ENCODE measurements at places on chromosomes 7 and 10.

DNA sequence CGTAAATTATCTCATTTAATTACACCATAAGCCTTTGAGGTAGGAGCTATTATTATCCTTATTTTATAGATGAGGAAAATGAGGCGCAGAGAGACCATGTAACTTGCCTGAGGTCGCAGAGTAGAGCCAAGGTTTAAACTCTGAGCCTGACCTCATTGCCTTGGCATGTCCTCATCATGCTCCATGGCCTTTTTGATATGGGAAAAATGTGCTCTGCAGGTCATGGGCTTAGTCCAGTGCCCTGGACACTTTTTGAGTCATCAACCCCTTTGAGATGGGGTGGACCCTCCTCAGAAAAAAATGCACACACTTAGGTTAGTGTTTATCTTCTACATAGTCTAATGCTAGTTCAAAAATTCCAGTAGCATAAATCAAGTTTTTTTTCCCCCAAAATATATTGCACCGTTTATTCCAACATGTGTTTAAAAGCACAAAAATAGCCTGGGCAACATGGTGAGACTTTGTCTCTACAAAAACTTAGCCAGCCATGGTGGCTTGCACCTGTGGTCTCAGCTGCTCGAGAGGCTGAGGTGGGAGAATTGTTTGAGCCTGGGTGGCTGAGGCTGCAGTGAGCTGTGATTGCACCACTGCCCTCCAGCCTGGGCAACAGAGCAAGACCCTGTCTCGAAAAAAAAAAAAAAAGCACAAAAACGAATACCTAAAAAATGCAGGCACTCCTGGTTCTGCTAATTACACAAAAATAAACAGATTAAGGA lies 28.6 kb upstream of the TMEM178B start:
- no peak for DNase-seq

DNA sequence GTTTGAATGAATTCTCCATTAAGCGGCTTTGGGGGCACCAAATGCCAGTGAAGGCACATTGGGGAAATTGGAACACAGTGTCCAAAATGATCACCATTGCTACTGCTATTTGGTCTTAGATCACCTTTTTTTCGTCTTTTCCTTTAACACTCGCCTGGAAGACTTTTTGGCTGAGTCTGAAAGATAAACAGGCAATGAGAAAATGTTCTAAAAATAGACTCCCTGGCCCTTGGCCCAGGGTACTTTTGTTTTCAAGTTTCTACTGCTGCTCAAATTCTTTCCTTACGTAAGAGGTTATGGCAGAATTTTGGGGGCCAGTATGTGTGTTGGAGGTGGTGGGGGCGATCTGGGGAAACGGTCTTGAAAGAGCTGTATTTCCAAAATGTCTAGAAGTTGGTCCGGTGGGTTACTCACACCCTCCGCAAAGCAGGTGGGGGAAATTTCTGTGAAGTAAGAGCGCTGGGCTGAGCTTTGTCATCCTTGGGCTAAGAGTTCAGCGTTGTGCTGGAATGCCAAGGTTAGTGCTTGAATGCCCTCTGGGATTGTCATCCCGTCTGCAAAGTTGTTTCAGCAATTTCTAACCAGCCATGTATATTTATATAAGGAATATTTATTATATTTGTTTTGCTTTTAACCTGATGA lies 1.3 kb upstream of the ITPRIP start:
- no peak for DNase-seq

DNA sequence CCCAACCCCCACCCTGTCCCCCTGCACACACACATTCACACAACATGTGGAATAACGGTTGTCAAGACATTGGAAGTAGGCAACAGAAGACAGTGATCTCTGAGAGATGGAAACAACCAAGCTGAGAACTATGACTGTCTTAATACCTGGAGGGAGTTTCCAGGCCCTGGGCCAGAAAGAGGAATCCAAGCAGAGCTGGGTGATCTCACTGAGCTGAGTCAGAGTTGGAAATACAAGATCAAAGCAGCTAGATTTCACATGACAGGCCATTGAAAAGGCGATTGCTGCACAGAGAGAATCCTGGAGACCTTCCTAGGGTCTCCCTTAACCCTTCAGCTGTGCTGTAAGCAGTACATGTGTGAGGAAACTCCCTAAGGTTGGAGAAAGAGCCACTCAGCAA lies 165.8 kb upstream of the PRSS1 start:
- DNase-seq, result no peak

DNA sequence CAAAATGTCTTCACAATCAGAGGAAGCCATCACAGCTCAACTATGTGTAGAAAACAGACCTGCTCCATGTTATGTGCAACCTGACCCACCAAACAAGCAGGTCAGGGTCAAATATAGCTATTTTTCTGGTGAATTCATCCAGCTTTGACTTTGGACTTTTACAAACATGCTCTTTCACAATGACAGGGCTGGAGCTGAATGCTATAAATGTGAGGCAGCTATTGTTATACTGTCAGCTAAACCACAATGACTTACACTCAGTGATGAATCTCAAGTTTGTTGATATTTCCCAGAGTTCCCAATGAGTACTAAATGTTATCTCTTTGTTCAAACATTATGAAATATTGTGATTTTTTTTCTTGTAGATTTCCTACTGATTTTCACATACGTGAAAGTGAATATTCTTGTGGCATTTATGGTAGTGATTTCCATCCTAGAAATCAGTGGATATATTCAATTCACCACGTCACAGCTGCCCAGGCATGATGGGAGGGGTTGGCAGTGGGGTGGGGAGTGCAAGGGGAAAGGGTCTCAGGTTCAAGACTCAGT lies 2.5 kb upstream of the ITIH2 start:
- no peak for DNase-seq

DNA sequence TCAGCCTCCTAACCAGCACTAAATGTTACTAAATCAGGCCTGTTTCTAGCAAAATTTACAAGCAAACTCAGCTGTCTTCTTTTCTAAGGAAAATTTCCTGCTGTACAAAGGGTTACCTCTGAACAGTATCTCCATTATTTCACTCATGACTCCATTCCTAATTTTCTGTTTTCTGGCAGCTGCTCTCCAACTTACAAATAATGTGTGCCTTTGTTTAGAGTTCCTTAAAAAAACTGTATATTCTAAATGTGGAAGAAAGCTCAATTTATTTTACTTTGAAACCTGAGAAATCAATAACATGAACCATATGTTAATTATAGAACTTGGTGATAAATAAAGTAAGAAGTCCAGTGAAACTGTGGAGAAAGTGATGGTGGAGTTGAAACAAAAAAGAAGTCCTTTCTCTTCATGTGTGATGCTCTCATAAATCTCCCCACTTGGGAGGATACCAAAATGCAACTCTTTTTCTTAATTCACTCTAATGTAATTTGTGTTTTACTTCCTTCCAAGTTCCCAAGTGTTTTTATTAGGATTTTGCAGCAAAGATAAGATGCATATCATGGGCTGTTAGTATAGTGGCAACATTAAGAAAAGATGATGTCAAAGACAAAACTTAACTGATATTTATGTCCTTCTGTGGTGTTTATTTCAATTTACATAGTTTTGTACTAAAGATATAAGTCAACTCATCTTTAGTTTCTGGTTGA lies 74.8 kb downstream of the CDK6 start:
- DNase-seq, result no peak

DNA sequence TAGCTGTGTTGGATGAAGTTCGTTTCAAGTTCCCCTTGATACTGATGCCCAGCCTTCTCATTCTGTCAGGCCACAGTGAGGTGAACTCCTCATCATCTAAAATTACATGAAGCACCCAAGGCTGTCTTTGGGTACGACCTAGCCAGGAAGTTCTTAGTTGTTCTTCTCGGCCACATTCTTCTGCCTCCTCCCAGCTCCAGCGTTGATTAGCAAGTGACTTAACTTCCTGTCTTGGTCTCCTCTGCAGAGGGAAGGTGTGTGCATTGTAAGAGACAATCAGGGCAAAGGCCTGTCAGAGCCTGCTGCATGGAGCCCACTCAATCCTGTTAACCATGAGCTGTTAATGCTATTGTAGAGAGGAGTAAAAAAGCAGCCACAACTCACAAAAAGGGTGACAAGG lies 43.2 kb upstream of the CPXM2 start:
- DNase-seq, result no peak

- DNase-seq, result no peak
These were observed 655.6 kb downstream of the SORCS1 start for GRCh38 chr10:106508950-106509349.

DNA sequence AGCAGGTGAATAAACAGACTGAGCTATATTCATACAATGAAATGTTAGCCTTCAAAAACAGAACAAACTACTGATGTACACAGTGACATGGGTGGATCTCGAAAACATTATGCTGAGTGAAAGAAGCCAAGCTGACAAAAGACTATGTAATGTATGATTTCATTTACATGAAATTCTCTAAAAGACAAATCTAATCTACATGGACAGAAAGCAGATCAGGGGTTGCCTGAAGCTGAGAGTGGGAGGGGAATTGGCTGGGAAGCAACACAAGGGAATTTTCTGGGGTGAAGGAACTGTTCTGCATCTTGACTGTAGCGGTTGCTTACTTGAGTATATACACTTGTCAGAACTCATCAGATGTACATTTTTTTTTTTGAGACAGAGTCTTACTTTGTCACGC lies 121.7 kb upstream of the SVIL start:
- DNase-seq, result no peak

- no peak for DNase-seq
These were observed 31.4 kb upstream of the BTBD16 start for GRCh38 chr10:122239578-122240257.

- no peak for DNase-seq
These were observed 80.3 kb upstream of the LYZL2 start for GRCh38 chr10:30709700-30710358.

DNA sequence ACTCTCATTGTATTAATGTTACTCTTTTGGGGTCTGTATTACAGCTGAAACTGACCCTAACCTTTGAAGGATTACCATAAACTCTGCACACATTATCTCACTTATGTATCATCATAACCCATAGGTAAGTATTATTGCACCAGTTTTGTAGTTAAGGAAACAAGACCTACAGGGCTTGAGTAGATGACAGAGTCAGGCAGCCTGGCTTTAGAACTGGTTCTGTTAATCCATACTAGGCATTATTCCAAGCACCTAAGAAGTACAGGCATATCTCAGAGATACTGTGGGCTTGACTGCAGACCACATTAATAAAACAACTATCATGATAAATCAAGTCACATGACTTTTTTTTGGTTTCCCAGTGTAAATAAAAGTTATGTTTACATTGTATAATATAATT lies 17.1 kb upstream of the AKR1B1 start:
- no peak for DNase-seq

GRCh38 chr7:41312235-41312634 lies 390.7 kb downstream of the INHBA start:
- DNase-seq, result no peak

DNA sequence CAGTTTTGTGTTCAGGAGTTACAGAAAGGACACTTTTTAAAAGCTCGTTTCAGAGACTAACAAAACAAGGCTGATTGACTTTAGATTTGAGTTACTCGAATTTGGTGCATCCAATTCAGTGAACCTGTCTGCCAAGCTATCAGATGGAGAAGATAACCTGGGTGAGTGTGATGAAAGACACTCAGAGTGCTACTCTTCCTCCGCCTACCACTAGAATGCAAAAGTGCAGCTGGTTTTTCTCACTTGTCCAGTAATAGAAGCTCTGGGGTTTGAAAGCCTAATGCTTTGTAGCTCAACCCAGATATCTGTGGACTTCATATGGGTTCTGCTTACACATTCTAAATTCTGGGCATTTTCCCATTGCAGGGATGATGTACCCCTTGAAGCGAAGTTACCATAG lies 82.8 kb upstream of the NPY start:
- no peak for DNase-seq

DNA sequence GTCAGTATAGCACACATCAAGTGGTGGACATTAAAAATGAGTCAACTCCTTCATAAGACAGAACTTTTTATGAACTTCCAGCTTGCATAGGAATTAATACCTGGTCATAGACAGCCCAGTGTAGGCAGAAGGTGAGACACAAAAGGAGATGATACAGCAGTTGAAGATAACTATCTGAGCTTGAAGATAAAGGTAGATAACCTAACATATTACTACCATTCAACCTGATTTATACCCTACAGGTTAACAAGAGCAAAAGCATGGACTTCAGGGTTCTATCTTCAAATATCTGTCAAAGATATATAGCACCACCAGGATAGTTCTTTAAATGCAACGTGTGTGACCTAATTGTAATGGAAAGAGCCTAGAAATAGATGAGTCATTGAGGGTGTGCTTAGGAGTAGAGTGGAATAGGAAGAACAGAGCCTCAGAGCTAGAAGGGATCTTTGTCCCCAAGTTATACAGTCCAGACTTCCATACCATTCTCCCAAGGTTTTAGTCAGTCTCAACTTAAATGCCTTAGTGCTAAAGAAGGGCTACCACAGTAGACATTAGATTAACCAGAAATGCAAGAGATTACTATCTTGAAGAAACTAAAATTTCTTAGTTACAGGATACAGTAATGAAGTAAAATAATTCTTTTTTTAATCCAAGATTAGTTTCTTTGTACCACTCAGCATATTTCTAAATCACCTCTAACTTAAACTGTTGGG lies 9.2 kb downstream of the ZNF800 start:
- DNase-seq, result no peak

GRCh38 chr10:58674251-58674650 lies 161.6 kb downstream of the BICC1 start:
- no peak for DNase-seq

DNA sequence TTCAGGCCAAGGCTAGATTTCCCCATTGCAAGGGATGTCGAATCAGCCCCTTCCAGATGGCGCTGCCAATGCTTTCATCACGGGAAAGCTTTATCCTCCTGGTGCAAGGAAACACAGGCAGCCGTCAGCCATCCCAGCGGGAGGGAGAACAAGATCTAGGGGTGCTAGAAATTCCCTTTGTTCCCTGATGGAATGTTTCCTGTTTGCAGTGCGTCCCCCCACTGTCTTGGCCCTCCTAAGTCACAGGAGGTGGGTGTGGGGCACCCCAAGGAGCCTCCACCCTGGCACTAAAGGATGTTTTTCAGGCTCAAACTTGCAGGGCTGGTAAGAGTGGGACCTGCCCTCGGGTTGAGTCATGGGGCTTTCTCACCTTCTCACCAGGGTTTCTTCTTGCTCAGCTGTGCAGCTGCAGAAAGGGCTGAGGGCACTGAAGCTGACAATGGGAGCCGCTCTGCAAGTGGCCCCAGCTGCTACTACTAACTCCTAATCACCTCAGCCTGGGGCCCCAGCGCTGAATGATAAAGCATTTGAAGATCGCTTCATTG lies 103.6 kb downstream of the PRPF18 start:
- DNase-seq, result no peak

GRCh38 chr10:14758994-14759664 lies 15.6 kb downstream of the FAM107B start:
- peak; percentile 59 for DNase-seq

GRCh38 chr7:70619659-70620058 lies 512.3 kb upstream of the GALNT17 start:
- no peak for DNase-seq

DNA sequence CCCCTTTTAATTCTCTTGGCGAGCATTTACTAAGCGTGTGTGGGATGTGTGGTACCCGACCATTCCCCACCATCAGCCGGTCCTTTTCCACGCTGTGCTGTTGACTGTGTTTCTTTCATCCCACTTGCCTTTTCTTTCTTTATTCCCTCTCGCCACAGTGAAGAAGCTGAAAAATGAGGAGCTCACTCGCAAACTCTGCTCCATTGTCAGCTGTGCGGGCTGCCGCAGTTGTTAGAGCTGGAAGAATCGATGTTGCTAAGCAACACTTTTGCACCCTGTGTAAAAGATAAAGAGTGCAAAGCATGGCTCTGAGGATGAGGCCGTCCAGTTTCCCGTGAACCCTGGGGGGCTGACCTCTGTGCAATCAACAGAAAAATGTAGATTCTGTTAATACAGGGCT lies 203.1 kb upstream of the NEBL start:
- no peak for DNase-seq

All from mucosa of descending colon (tissue), 3 donors.